CD4-positive, CD25-positive, alpha-beta regulatory T cell (primary cell): ENCODE measurements at places on chromosomes 7 and 10.

DNA sequence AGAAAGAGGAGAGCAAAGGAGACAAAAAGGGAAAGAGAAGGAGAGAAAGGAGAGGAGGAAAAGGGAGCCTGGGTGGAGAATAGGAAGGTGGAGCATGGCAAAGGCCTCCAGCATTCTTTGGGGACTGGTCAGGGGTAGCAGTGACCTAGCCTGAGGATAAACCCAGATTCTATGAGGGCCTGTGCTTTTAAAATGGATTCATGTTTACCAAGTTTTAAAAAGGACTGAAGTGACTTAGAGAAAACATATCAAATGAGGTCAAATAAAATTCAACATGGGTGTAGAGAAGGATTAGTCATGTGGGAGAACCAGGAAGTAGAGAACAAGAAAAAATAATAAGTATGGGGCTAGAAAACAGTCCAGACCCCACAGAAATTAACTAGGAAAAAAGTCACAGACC is 20.7 kb downstream of the CREB3L2 start:
- DNase-seq, result no peak

GRCh38 chr10:22556774-22557173 is 157.6 kb downstream of the PIP4K2A start:
- no peak for DNase-seq

DNA sequence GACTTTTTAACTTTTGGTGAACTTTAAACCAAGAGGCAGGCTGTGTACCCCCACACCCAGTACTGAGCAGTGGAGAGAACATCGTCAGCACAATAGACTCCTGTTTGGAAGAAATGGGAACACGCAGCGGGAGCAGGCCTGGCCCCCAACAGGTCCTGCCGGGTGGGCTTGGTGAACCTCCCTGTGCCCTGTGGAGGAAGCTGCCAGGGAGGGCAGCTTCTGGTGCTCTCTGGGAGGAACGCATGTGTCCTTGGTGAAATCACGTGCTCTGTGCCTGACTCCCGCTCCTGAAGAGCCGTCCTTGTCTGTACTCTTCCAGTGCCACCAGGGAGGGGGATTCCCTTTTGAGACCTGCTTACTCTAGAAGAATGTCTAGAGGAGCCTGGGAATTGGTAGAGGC is 31.6 kb downstream of the CHAT start:
- no peak for DNase-seq

DNA sequence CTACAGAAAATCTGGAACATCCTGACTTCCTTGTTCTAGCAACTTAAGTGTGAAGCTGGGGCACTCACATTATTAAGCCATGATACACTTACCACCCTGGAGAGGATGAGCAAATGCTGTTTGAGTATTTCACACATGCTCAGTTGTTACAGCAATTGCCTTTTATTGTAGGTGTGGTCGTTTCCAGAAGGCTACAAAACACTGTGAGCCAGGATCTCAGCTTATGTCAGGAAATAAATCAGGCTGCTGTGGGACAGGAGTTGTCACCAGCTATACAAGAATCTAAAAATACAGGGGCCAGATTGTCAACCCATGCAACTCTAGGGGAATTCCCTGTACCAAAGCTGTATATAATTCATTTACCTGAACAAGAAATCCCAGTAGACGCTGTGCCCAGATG is 273.3 kb upstream of the SP4 start:
- DNase-seq, result no peak

DNA sequence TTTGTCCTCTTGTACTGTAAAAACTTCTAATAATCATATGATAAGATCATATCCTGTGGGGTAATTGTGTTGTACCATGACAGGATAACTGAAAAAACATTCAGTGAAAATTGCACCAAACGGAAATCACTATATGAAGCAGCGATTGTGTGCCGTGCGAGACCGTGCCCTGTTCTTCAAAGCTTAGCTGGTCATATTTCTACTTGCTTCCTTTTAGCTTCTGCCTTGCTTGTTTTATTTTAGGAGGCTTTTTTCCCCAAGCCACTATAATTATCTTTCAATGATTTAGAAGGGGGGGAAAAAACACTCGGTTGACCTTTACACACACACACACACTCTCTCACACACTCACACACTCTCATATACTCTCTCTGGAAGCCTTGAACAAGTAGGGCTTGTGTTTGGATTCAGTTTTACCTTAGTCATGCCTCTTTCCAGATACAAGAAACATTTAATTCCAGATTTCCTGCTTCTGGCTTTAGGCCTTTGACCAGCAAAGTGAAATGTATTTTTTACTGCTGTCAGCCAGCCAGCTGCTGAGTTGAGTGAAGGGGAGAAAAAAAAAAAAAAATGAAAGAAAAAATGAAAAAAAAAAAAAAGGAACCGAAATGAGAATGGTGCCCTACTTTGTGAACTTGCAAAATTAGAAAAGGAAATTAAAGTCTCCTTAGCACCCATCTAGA is 181.4 kb downstream of the ARID5B start:
- peak; percentile 94 for DNase-seq

GRCh38 chr10:110979611-110980010 is 60.2 kb downstream of the SHOC2 start:
- DNase-seq, result no peak
